ENCODE measurements at places on chromosomes 1 and 21. TPM values are rescaled to one million over a fixed set of nuclear protein-coding genes. Genes with fewer than 3 reads are reported as not detected.

GRCh38 chr1:153534226-153534924 is 1.4 kb downstream of the S100A6 start:
- H3K4me1 ChIP-seq = peaks cover 70% of the 10 kb centered on the region
- no peaks in the 10 kb centered on the region for H3K27me3 ChIP-seq
- H3K36me3 ChIP-seq = no peaks in the 10 kb centered on the region
- H3K4me3 ChIP-seq = no peak overlapping the region
- DNase-seq = no peak

GRCh38 chr1:248850124-248850523 is 8.8 kb downstream of the ZNF692 start:
- H3K4me3 ChIP-seq = no peak overlapping the region
- no peaks in the 10 kb centered on the region for H3K4me1 ChIP-seq
- H3K27me3 ChIP-seq = no peaks in the 10 kb centered on the region
- no peak for DNase-seq
- H3K36me3 ChIP-seq = peaks cover 69% of the 10 kb centered on the region

- H3K36me3 ChIP-seq = no peaks in the 10 kb centered on the region
- no peaks in the 10 kb centered on the region for H3K27me3 ChIP-seq
- no peak overlapping the region for H3K4me3 ChIP-seq
- H3K27ac ChIP-seq = no peak overlapping the region
- no peak for DNase-seq
Observed at GRCh38 chr1:171758011-171758410, 16.1 kb upstream of the VAMP4 start.

DNA sequence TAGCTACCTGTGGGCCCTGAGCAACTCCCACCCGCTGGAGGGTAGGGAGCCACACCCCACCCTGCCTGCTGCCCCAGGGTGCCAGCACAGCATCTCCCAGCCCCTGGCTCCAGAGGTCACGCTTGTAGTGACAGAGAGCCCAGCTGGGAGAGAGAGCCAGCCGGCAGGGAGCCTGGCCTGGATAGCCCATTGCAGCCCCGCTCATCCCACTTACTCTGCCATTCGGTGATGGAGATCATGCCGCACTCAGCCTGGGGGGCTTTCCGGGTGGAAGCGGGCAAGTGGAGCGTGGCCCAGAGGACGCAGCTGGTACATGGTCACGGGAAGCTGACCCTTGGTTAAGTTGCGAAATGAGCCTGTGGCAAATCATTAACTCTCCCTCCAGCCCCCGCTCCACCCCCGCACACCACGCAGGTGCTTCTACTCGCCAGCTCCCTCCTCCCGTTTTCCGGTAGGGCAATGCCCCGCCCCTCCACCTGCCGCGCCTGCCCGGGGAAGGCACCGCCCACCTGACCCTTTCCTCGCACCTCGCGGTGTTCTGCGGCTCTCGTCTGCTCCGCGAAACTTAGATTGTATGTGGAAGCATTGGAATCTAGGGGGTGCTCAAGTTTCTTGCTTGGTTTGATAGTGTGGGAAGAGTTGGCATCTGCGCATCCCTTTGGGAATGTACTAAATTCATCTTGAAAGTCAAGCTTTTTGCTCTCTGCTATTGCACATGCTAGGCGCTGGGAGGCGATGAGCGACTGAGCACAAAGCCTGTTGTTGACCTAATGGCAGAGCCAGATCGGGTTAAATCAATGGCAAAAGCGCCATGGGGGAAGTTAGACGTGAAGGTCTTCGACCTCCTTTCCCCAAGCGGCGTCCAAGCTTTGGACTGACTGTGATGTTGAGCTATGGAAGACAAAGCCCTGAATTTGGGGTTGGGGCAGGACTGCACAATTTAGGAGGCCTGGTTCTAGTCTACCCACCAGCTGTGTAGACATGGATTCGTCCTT is at the start of gene GOLT1A:
GOLT1A (minus strand) TSS at position 321 of the 995 bp plus-strand sequence; CDS start at position 239, 82 bp downstream.
- no peaks in the 10 kb centered on the region for H3K27me3 ChIP-seq
- H3K4me3 ChIP-seq = peak within 1 kb of the TSS; percentile 84
- no peaks in the 10 kb centered on the region for H3K36me3 ChIP-seq
- DNase-seq = peak; percentile 90

GRCh38 chr1:24021403-24022266 is 41.5 kb upstream of the SRSF10 start:
- H3K27ac ChIP-seq = peak overlapping the region; percentile 98
- peak; percentile 99 for DNase-seq
- peak overlapping the region; percentile 45 for H3K4me3 ChIP-seq
- no peaks in the 10 kb centered on the region for H3K36me3 ChIP-seq

Gene SHISA4
- 0.24 TPM for total RNA-seq

Gene AADACL4
- total RNA-seq = not detected

DNA sequence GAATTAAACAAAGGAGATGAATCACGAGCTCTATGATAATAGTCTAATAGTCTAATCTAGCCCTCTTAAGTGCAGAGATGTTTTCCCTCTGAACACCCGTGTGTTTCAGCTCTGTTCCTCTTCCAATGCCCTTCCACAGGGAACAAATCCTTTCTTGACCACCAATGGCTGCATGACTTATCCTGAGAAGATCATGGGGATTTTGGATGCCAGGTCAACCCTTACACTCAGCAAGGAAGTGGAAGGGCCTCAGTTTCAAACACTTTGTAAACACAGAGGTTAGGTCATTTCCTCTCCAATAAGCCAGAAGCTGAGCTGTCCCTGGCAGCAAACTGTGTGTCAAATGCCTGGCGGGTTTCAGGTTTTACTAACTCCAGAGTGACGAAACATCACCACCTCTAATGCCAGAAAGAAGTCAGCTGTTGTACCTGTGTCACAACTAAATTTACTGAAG is 200.0 kb downstream of the GABPA start:
- no peak overlapping the region for H3K27ac ChIP-seq
- peak; percentile 44 for DNase-seq
- H3K4me1 ChIP-seq = peaks cover 12% of the 10 kb centered on the region
- H3K27me3 ChIP-seq = no peaks in the 10 kb centered on the region

Gene GNG12
- 0.17 TPM for total RNA-seq

Gene NPPB
- total RNA-seq = not detected
